Esophagus muscularis mucosa (tissue), 4 donors: ENCODE measurements at places on chromosomes 4 and X. TPM values are rescaled to one million over a fixed set of nuclear protein-coding genes. Genes with fewer than 3 reads are reported as not detected.

DNA sequence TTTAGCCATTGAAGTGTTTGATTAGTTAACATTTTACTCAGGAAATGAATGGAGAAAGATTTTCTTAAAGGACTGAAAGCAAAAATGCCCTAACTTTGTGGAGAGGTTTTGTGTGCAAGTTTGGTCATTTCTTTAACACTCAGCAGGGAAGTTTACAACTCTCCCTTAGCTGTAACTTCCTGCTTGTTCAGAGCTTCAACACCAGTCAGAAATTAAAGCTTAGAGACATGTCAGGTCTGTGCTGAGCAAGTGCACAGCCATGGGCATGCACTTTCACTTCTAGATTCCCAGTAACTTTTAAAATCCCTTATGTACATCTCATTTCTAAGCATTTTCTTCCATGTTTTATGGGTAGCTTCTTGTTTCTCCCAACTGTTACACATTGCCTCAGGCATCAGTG, 326.0 kb downstream of the ACTRT1 start:
- H3K4me1 ChIP-seq: no peaks in the 10 kb centered on the region
- no peak overlapping the region for H3K27ac ChIP-seq
- no peaks in the 10 kb centered on the region for H3K27me3 ChIP-seq
- DNase-seq: no peak
- no peaks in the 10 kb centered on the region for H3K36me3 ChIP-seq

Gene P2RY10
- not detected for total RNA-seq

DNA sequence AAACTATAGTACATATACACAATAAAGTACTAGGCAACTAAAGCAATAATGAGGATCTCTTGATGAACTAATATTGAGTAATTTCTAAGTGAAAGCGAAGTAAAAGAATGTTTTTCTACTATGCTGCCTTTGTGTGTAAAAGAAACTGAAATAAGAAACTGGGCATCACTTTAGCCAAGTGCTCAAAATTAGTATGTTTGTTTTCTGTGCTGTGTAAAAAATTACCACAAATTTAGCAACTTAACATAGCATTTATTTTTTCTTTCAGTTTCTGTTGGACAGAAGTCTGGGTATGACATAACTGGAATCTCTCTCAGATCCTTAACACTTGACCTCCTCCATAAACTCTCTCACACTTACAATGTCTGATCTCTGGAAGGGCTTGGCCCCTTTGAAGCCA, 687.1 kb upstream of the MAGEB2 start:
- no peak overlapping the region for H3K27ac ChIP-seq
- no peaks in the 10 kb centered on the region for H3K4me1 ChIP-seq

DNA sequence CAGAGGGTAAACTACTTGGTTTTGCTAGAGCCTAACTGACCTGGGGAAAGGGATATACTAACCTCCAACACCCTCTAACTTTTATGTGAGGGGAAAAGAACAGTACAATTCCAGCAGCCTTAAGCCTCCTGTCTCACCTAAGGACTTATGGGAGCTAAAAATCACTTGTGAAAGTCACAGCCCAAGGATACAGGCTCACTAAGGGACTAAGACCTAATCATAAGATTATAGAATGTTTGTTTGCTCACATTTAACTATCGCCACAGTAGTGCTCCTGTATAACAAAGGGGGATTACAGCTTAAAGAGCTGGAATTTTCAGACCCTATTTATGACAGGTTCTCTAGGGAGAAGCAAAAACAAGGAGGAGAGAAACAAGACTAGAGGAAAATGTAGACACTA, 548.7 kb downstream of the DACH2 start:
- H3K27ac ChIP-seq: no peak overlapping the region
- H3K36me3 ChIP-seq: no peaks in the 10 kb centered on the region
- no peaks in the 10 kb centered on the region for H3K27me3 ChIP-seq
- H3K4me1 ChIP-seq: no peaks in the 10 kb centered on the region
- DNase-seq: no peak

- H3K27me3 ChIP-seq: no peaks in the 10 kb centered on the region
- DNase-seq: no peak
- no peaks in the 10 kb centered on the region for H3K36me3 ChIP-seq
Measured at GRCh38 chr4:47642985-47643760, 158.1 kb downstream of the ATP10D start.

DNA sequence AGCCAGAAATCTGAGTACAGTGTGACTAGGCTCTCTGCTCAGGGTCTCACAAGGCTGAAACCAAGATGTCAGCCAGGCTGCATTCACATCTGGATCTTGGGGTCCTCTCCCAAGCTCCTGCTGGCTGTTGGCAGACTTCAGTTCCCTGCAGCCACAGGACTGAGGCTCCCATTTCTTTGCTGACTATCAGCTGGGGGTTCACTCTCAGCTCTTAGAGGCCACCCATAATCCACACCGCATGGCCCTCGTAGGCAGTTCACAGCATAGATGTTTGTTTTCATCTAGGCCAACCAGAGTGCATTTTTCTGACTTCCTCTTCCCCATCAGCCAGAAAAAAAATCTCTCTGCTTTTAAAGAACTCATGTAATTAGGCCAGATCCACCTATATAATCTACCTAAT, 8.2 kb upstream of the WDR44 start:
- H3K27ac ChIP-seq: no peak overlapping the region
- no peaks in the 10 kb centered on the region for H3K4me1 ChIP-seq
- H3K36me3 ChIP-seq: no peaks in the 10 kb centered on the region
- no peak for DNase-seq
- H3K4me3 ChIP-seq: no peak overlapping the region

DNA sequence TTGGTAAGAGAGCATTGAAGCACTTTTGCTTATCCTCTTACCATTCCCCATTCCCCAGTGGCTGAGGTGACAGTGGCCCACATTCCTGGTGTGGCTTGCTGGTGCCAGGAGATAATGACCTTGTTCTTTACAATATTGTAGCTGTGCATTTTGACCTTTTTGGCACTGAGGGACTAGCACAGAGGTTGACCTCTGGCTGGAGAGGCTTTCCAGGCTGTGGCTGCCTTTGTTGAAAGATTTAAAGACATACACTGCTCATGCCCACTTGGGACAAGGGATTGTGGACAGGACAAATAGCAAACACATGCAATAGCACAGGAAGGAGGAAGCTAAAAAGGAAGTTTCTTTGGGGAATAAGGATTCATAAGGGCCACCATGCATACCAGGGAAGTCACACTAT, 65.4 kb downstream of the ARHGEF9 start:
- no peaks in the 10 kb centered on the region for H3K4me1 ChIP-seq
- H3K27me3 ChIP-seq: no peaks in the 10 kb centered on the region
- H3K27ac ChIP-seq: no peak overlapping the region

- H3K27me3 ChIP-seq: no peaks in the 10 kb centered on the region
- no peaks in the 10 kb centered on the region for H3K36me3 ChIP-seq
- H3K27ac ChIP-seq: peak overlapping the region; percentile 66
- no peak for DNase-seq
- no peak overlapping the region for H3K4me3 ChIP-seq
Measured at GRCh38 chr4:141028024-141028529, 105.2 kb downstream of the RNF150 start.

Gene ARMCX1
- total RNA-seq: 35.3 TPM

Gene TEX11
- total RNA-seq: not detected

DNA sequence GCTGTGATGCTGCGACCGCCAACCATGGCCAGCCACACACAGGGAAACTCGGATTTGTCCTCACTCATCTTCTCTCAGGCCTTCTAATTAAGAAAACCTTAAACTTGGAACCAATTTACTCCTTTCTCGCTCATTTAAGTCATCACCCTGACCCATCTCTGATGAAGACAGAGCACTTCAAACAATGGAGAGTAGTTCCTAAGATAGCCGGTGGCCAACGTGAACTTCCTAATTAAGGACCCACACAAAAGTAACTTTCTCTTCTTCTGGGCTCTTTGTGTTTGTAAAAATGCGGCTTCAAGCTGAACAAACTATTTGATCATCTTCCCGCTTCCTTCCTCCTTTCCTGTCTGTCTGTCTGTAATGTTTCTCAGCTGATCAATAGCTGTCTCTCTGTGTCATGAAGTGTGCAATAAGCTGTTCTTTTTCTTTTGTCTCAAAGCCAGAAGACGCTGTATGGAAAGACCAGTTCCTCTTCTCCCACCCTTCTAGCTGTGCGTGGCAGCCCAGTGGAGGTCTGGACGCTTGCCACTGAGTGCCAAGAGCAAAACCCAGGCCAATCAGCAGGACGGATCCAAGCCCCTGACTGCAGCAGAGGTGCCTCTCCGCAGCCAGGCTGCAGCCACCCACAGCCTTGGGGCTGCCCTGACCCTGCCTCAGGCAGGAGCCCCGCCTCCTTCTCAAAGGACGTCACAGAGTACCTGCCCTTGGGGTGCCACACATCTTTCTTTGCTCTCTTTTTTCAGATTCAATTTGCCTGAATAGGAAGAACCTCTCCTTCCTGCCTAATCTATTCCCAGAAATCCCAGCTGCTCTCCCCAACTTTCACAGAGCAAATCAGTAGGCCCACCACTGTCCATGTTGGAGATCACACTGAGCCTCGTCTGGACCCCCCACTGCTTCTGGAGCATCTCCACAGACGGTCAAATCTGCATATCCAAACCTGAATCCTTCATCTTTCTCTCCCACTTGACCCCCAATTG, 59.3 kb downstream of the MAML3 start:
- peak overlapping the region; percentile 61 for H3K27ac ChIP-seq
- DNase-seq: peak; percentile 91
- H3K4me3 ChIP-seq: peak overlapping the region; percentile 15
- no peaks in the 10 kb centered on the region for H3K27me3 ChIP-seq
- H3K4me1 ChIP-seq: peaks cover 84% of the 10 kb centered on the region
- no peaks in the 10 kb centered on the region for H3K36me3 ChIP-seq

Gene GABRB1
- not detected for total RNA-seq

Gene ART3
- 9.3 TPM for total RNA-seq

DNA sequence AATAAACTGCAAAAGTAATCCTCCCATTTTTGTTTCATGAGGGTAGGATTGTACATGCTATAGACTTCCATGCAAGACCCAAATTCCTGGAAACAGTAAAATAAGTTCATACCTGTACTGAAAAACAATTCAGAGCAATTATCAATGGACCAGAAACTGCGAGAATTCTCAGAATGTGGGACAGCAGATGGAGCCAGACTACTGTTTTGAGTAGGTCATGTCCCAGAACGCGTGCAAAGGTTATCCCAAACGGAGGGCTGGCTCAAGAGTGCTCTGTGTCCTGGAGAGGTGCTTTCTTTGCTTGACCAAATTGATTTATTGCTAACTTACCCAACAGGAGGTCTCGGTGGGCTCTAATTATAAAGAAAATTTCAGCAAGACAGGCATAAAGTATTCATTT, 1.7 kb upstream of the MAGEH1 start:
- no peak for DNase-seq
- H3K4me1 ChIP-seq: peaks cover 7% of the 10 kb centered on the region
- H3K27ac ChIP-seq: no peak overlapping the region
- no peaks in the 10 kb centered on the region for H3K27me3 ChIP-seq
- no peaks in the 10 kb centered on the region for H3K36me3 ChIP-seq

Gene FAM200B
- total RNA-seq: 61.6 TPM

DNA sequence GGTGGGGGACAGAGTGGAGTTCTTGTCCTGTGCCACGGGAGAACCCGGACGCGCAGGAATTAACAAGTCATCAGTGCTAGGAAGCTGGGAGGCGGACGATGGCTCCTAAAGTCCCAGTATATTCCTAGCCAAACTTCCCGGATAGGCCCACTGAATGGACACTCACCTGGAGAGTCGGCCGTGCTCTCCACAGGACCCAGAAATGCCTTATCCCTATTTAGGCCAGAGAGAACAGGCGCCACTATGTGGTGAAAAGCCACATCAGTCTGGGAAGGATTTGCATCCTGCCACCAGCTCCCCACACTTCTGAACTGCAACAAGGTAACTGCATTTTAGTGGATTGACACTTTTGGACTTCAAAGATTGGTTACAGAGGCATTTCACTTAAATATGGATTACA, 1.1 kb downstream of the CFAP299 start:
- no peak for DNase-seq
- no peak overlapping the region for H3K27ac ChIP-seq
- no peaks in the 10 kb centered on the region for H3K36me3 ChIP-seq
- H3K4me3 ChIP-seq: peak overlapping the region; percentile 71
- H3K4me1 ChIP-seq: no peaks in the 10 kb centered on the region
- H3K27me3 ChIP-seq: no peaks in the 10 kb centered on the region

GRCh38 chrX:153633048-153633447, 14.0 kb upstream of the DUSP9 start:
- no peak for DNase-seq
- H3K4me1 ChIP-seq: no peaks in the 10 kb centered on the region
- H3K27me3 ChIP-seq: no peaks in the 10 kb centered on the region
- no peaks in the 10 kb centered on the region for H3K36me3 ChIP-seq

Gene TMEM156
- not detected for total RNA-seq

Gene NMU
- total RNA-seq: not detected

GRCh38 chr4:144716778-144717177, 70.8 kb downstream of the HHIP start:
- H3K4me1 ChIP-seq: no peaks in the 10 kb centered on the region
- H3K27me3 ChIP-seq: no peaks in the 10 kb centered on the region
- DNase-seq: no peak
- no peaks in the 10 kb centered on the region for H3K36me3 ChIP-seq

DNA sequence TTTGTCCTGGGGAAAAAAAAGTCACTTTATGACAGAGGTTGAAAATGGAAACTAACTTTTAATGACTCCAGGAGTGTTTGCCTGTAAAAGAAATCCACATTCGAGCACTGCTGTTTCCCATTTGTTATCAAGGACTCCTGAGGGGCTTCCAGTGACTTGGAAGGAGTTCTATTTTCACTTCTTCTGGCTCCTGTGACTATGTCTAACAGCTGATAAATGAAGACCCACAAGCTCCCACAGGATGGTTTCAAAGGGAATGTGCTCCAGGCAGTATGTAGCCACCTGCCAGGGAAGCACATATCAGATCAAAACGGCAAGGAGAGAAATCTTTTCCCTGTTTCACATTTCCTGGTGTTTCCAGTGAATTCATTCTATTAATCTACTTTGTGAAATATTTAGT, 159.8 kb upstream of the FAM241A start:
- H3K4me1 ChIP-seq: no peaks in the 10 kb centered on the region
- H3K27me3 ChIP-seq: no peaks in the 10 kb centered on the region
- no peak overlapping the region for H3K4me3 ChIP-seq

Gene IL2RG
- 7.9 TPM for total RNA-seq

Gene OTOP1
- not detected for total RNA-seq

GRCh38 chrX:106742805-106743204, 16.3 kb downstream of the RNF128 start:
- DNase-seq: no peak
- no peak overlapping the region for H3K4me3 ChIP-seq
- H3K27ac ChIP-seq: no peak overlapping the region
- H3K36me3 ChIP-seq: no peaks in the 10 kb centered on the region
- no peaks in the 10 kb centered on the region for H3K4me1 ChIP-seq

DNA sequence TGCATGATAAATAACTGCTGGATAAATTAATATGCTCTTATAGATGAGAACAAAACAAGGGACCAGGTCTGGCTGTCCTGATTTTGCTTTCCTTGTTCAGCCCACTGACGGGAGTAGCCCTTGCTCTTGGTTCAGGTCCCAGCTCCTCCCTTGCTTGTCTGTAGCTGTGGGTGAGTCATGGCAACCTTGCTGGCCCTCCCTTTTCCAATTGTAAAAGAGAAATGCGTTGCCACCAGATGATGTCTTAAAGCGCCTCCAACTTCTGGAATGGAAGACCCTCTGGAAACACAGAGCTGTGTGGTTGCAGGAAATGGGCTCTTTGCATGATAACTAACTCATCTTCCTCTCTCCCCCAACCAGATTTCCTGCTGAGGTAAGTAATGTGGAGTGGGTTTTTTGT, 171.4 kb downstream of the AASDH start:
- H3K36me3 ChIP-seq: no peaks in the 10 kb centered on the region
- H3K27ac ChIP-seq: no peak overlapping the region
- no peak for DNase-seq
- no peaks in the 10 kb centered on the region for H3K27me3 ChIP-seq
- no peak overlapping the region for H3K4me3 ChIP-seq

Gene METAP1
- total RNA-seq: 50.9 TPM
